ENCODE measurements at places on chromosomes 7 and 10.
A peak's percentile ranks its signal among the peaks of the same experiment; 100 is the strongest.

DNA sequence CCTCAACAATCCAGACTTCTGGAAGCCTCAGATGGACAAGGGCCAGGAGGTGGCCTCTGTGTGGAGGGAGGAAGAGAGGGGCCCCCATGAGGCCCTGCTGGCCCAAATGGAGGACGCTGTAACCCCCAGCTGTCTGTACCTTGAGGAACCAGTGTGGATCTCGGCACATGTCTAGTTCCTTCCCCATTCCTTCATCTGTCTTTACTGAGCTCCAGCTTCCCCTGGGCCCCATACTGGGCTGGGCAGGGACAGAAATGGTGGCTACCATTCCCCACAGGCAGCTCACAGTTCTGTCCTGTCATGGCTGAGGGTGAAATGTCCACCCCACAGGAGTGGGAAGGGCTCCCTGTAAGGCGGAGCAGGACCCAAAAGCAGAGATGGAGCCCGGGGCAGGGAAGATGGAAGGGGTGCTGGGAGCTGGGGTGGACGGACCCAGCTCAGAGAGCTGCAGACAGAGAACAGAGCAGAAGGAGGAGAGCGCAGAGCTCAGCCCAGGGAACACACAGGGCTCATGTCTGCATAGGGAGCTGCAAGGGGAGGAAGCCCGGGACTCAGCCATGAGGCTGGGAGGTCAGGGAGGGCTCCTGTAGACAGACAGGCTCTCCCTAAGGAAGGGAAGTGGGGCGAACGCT, 22.8 kb downstream of the ANTXRL start:
- DNase-seq = no peak

GRCh38 chr10:128610113-128610512, 483.9 kb upstream of the MKI67 start:
- DNase-seq = no peak

GRCh38 chr7:20317413-20317812, 13.3 kb upstream of the ITGB8 start:
- no peak for DNase-seq

DNA sequence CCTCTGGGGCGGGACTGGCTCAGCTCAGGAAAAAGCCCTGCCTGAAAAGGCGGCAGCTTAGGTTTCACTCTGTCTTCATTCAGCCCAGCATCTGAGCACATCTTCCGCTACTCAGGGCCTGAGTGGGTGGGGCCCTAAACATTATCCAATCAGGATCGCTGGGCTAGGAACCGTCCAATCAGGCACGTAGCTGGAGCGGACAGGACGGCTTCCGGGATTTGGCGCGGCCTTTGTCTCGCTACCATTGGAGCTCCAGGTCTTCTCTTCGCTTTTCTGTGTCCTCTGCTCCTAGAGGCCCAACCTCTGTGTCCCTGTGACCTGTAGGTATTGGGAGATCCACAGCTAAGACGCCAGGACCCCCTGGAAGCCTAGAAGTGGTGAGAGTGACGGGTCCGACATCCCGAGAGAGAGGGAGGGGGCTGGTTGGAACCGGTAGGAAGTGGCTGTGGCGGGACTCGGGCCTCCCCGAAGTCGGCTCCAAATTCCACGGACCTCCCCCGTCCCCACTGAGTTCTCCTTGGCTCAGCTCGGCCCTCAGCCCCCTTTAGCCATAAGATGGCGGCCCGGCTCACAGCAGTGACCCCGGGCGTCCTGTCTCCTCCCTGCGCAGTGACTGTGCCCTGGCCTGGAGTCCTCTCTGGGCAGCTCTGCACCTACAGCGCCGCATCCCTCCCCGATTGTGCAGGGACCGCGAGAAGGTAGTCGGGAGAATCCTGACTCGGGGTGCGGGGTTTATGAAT, 99.1 kb downstream of the ZNF680 start:
- DNase-seq = no peak

- DNase-seq = no peak
These were observed 22.3 kb downstream of the NANOS1 start for GRCh38 chr10:119051775-119052174.

DNA sequence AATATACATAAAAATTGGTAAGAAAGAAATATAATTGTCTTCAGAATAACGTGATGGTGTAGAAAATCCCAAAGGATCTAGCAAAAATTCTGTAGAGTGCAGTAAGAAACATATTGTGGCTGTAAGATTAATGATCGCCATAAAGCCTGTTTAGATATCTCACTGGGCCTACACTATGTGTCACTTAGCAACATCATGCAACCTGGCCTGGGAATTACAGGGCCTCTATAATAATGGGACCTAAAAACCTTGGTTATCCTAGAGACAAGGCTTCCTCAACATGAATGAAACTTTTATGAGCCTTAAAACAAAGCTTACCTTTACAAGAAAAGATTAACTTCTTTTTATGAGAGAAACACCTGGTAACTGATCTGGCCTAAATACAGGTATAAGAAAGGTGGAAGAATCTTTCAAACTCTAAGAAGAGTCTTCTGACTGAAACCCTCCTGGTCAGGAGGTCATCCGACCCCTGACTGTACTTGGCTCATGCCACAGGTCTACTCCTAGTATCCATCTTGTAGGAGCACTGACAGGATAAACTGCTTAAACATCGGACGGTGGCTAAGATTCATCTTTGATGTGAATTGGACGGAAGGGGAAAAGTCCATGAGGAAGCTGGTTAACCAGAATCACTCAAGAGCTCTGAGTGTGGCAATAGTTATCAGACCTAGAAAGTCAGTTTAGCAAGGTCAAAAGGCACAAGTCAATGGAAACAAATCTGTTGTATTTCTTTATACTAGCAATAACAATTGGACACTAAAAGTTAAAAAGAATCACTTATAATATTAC, 1155.1 kb upstream of the SORCS1 start:
- no peak for DNase-seq

DNA sequence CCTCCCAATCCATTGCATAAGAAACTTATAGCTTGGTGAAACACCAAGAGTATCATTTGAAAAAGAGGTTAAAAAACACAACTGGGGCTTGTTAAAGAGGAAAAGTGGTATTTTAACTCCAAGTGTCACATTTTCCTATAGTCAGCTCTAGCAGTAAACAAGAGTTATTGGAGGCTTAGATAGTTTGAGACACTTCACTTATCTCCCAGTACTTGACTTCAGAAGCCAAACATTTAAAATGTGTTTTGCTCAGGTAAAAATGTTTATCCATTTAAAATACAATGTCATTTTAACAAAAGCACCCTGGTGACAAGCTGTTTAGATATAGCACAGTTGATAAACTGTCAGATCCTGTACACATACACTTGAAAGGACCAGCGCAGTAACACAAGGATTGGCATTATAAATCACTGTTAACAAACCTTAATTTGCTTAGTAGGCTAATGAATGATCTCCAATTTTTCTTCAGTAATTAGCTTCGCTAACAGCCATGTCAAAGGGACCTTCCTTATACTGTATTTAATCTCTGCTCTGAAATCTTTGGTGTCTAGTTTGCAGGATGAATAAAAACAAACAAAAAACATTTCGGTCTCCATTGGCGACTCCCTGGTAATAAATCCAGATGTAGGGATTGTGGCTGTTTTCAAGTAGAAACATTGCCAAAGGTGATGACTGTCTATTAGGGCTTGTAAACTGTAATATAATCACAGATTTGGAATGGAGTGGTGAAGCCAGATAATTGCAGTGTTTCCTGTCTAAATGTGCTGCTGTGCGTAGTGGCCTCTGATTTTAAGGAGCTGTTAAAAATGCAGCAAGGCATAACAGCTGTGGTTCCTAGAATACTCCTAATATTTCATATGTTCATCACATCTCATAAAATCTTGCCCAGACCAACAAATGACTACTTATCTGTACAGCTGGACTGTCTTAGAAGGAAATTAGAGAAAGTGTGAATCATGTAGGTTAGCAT, 545.1 kb downstream of the AUTS2 start:
- DNase-seq = no peak

GRCh38 chr10:63720072-63720537, 198.9 kb downstream of the REEP3 start:
- peak; percentile 82 for DNase-seq

DNA sequence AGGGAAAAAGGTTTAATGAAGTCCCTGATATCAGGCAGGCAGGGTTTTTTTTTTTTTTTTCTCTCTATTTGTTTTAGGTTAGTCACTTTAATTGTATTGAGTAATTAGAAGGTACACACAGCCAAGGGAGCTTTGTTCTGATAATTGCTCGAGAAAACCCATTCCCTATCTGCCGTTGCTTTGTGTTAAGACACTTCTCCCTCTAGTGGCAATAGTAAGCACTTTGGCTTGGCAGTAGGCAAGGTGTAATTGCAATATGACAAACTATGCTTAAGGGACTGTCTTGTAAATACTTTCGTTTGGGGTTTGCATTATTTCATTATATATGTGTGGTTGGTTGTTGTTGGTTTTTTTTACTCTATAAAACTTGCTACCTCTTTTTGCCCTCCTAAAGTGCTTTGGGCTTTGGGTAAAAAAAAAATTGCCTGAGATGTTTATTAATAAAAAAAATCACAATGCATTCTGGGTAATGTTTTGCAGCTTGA, 113.4 kb downstream of the BTRC start:
- peak; percentile 89 for DNase-seq

GRCh38 chr10:14306190-14306589, 24.5 kb downstream of the FRMD4A start:
- no peak for DNase-seq

GRCh38 chr7:99860281-99861127, 16.3 kb downstream of the OR2AE1 start:
- DNase-seq = no peak

DNA sequence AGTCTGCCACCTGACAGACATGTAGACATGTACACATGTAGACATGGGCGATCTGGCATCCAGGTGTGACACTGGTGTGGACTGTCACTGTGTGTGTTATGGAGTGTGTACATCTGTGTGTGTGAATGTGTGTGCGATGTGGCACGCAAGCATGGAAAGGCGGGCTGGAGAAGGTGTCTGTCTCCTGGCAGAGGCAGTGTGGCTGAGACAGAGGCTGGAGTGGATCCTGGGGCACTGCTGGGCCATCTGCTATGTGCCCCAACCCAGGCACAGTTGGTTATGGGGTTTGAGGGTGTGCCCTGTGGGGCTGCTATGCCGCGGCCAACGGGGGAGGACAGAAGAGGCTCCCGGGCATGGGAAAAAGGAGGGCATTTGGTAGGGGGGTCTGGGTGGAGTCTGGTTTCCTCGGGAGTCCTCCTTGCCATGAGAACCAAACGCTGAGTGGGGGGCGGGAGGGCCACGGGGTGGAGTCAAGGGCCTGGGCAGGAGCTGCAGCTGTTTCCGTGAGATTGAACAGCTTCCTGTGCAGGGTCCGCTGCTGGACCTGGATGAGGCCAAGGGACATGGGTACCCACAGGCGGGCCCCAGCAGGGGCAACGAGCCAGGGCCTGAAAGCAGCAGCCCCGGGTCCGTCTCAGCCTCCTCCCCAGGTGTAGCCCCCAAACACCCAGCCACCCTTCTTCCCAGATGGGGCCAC, 1.3 kb downstream of the ELN start:
- DNase-seq = no peak

DNA sequence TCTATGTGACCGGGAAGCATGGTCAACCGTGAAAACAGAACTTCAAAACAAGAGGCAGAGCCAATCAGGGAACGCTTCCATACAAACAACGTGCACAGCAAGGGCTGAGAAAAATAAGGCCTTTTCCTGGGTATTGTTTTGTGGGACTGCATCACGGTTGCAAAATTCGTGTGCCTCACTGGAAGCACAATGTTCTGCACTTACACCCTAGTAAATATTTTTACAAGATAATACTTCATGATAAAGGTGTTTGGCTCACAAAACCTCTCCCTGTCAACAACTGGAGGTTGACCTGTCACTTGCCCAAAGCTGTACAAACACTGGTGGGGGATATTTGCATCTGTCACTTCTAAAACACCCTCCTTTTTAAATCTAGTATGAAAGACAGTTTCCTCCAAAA, 37.0 kb downstream of the KLF6 start:
- DNase-seq = no peak

GRCh38 chr7:5470816-5471215, 47.2 kb upstream of the TNRC18 start:
- no peak for DNase-seq

GRCh38 chr7:74498996-74499834, 45.5 kb downstream of the GTF2IRD1 start:
- no peak for DNase-seq

GRCh38 chr7:117403737-117404136, 23.6 kb downstream of the ASZ1 start:
- DNase-seq = no peak

- no peak for DNase-seq
These were observed 143.5 kb downstream of the NEURL1 start for GRCh38 chr10:103637011-103637410.

DNA sequence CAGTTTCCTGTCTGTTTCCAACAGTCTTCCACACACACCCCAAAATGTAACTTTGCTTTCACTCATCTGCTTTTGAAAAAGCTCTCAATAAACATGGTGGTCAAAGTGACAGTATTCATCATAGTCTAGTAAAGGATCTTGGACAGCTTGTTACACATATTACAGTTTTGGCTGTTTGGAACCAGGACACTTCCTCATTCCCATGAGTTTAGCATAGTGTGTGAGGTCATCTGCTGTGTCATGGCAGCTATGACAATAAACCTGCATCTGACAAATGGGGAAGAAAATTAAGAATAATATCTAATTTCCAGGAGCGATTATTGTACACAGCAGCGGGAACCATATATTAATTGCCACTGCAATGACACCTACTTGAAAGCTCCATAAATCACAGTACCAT, 184.3 kb upstream of the SLC26A5 start:
- no peak for DNase-seq

GRCh38 chr7:12638851-12639456, 48.5 kb upstream of the ARL4A start:
- peak; percentile 16 for DNase-seq

GRCh38 chr10:76403912-76404311, 972.5 kb downstream of the LRMDA start:
- no peak for DNase-seq

DNA sequence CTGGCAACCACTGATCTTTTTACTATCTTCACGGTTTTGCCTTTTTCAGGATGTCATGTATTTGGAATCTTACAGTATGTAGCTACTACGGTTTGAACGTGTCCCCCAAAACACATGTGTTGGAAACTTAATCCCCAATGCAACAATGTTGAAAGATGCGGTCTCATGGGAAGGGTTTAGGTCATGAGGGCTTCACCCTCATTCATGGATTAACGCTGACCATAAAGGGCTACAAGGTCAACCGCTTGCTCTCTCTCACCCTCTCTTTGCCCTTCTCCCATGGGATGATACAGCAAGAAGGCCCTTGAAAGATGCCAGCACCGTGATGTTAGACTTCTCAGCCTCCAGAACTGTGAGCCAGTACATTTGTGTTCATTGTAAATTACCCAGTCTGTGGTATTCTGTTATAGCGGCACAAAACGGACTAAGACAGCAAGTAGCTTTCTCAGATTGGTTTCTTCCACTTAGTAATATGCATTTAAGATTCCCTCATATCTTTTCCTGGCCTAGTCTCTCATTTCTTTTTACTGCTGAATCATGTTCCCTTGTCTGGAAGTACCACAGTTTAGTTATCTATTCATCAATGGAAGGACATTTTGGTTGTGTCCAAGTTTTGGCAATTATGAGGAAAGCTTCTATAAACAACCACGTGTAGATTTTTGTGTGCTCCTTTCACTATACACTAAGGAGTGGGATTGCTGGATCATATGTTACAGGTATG, 3.0 kb upstream of the CRYGN start:
- no peak for DNase-seq

- DNase-seq = no peak
These were observed 448 bp upstream of the PTER start for GRCh38 chr10:16436367-16436757.

Data from mesendoderm (in vitro differentiated cells).